CD4-positive, alpha-beta T cell treated with Interleukin-21 for 1 hour (primary cell): ENCODE measurements at places on chromosomes 7 and 10.

DNA sequence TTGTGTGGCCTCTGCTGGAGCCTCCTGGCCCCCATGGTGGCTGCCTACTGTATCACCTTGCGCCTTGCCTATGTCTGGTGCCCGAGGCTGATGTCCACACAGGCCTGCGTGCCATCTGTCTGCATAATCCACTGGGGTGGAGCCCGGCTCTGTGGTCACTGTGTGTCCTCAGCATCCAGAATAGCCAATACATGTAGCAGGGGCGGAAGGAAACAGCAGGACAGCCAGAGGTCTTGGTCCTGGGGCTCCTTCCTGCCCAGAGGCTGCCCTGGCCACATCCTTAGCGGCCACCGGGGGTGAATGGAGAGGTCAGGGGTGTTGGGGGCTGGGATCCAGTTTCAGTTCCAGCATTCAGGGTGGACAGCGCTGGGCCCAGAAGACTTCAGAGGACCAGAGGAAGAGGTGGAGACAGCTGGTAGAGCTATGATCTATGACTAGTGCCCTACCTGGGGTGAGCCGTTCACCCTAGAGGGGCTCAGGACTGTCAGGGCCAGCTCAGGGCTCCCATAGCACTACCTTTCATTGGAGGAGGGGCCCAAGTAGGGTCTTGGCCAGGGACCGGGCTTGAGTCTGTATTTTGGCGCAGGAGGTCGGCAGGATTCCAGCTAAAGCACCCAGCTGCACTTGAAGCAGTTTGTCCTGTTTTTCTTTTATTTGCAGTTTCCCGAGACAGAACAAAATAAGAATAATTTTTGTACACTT lies 15.9 kb downstream of the YKT6 start:
- no peak for DNase-seq

DNA sequence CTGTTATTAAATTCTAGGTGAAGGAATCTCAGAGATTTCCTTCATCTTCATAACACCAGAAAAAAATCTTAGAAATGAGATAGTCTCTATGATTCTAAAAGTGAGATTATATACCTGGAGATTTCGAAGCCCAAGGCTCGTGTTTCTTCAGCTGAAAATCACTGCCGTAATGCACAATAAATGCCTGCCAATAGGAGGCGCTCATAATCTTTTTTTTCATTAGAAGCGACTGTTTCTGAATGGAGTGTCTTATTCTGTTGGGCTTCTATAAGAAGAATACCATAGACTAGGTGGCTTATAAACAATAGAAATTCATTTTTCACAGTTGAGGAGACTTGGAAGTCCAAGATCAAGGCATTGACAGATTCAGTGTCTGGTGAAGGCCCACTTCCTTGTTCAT lies 294.7 kb downstream of the PRKG1 start:
- no peak for DNase-seq

DNA sequence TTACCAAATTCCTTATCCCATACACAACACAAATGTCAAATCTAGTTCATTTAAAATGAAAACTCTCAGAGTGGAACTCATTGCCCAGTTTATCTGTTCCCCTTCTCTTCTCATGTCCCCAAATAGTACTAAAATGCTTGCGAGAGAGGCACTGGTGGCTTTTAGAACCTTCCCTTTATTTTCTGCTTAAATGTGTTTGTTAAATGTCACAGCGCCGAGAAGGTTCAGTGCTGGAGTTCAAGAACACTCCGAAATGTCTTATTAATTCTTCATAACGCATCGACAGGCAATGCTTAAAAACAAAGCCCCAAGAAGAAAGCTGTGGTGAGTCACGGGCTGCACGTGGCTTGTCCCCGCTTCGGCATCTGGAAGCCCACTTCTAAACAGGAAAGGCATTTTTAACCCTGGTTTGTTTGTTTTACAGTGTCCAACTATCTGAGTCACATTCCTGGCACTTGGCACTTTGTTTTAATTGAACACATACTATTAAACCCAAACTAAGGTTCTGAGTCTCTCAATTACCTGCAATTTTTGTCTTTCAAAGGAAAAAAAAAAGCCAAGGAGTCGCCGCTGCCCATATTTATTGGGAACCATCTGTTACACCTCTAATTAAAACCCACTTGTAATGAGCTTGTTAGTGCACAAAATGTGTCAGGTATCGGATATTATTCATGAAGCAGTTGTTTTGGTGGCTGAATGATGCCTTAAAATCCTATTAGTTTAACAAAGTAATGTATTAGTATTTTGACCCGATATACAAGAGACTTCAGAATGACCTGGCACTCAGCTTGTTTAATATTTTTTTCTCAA lies 49.9 kb upstream of the MGMT start:
- DNase-seq, result no peak

DNA sequence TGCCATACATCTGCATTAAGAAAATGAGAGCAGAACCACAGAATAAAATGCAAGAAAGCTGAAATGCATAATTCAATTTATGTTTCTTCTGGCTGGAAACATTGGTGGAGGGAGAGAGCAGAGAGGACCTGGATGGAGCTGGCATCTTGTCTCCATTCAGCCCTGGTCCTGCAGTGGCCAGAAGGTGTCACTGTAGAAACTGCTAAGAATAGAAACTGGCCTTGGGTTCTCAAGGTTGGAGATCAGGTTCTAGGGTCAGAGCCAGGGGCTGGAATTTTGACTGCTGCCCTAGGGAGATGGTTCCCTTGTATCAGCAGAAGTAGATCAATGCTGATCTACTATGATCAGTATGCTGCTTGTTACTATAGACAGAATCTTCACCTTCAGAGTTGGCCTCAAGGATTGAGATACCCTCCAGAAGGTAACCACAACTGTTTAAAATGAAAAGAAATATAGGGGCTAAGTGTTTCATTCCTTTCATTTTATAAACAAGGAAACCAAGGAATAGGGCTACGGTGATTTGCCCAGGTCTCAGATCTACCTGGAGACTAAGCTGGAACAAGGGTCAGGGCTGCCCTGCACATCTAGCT lies 13.1 kb downstream of the TAS2R41 start:
- DNase-seq, result no peak

DNA sequence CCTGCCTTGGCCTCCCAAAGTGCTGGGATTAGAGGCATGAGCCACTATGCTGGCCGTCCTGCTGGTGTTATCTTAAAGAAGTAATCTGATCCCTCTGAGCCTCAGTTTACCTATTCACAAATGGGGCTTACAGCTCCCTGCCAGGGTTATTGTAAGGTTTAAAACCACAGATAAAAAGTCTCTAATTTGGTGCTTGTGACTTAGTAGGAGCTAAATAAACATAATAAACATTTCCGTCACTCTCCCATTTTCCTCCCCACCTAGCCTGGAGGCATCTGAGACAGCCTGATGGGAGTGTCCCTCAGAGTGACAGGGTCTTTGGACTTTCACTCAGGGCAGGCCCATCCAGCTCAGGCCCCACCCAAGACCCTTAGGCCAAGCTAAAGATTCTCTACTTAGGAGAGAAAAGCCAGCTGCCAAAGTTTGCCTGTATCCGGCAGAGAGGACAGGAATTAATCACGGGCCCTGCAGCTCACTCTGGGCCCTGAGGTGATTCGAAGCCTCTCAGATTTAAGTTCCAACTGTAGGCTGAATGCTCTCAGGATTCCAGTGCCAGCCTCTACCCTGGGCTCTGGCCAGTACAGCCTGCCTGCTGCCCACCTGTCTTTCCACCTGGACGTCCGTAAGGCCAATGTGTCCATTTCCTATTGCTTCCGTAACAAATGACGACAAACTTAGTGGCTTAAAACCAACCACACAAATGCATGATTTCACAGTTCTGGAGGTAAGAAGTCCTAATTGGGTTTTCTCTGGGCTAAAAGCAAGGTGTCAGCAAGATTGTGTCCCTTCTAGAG lies 21.8 kb upstream of the DUSP5 start:
- DNase-seq, result no peak

GRCh38 chr10:128411643-128412042 lies 285.4 kb upstream of the MKI67 start:
- no peak for DNase-seq

GRCh38 chr7:24733414-24734060 lies 23.7 kb downstream of the GSDME start:
- DNase-seq, result no peak
